H9 (cell line): ENCODE measurements at places on chromosomes 5 and 9. TPM values are rescaled to one million over a fixed set of nuclear protein-coding genes. Genes with fewer than 3 reads are reported as not detected.

DNA sequence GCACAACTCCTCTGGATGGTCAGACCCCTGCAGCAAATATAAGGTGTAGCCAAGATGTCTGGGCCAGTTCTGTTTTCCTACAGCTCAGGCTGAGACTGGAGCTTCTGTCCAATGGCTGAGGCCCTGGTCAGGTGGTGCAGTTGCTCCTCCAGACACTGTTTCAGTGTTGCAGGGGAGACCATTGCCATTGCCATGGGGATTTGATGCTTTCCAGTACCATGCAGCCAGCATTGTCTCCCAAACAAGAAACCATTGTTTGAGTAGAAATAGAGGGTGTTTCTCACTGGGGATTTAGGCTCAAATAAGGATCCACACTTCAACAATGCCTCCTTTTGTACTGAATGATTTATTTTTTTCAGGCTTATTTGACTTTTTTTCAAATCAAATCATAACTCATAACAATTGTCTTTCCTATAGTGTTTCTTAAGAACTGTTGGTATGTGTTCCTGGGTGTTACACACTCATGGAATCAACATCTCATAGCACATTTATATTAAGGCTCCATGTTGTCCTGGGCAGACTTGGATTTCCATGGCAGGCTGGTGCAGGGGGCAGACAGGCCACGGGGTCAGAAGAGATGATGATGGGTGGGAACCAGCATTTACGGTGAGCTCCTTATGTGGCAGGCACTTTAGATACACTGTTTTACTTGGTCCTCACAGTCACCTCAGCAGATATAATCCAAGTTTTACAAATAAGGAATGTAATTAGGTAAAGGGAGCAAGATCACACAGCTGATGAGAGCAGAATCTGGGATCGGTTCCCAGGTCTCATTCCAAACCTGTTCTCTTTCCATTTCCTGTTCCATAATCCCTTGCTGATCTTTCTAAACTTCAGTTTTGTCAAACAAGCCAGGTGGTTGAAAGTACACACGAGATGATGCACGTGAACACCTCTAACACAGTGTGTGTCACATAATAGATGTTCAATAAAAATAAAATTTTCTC, 95.9 kb upstream of the GNAQ start:
- DNase-seq: no peak
- 0 out of 2 replicates have a peak, but pooled peaks cover 2% of the 10 kb centered on the region for H3K4me1 ChIP-seq
- H3K36me3 ChIP-seq: no peaks in the 10 kb centered on the region
- no peak overlapping the region for H3K27ac ChIP-seq

GRCh38 chr9:93161786-93162562, 22.0 kb upstream of the WNK2 start:
- H3K36me3 ChIP-seq: no peaks in the 10 kb centered on the region
- H3K4me3 ChIP-seq: no peak overlapping the region
- H3K27me3 ChIP-seq: no peaks in the 10 kb centered on the region
- H3K4me1 ChIP-seq: no peaks in the 10 kb centered on the region
- H3K27ac ChIP-seq: no peak overlapping the region
- no peak for DNase-seq

GRCh38 chr9:91820126-91820750, 129.8 kb downstream of the ROR2 start:
- no peak overlapping the region for H3K27ac ChIP-seq
- H3K4me1 ChIP-seq: peaks cover 4% of the 10 kb centered on the region; the same call in 1 of the 2 replicates
- H3K4me3 ChIP-seq: no peak overlapping the region
- DNase-seq: no peak

DNA sequence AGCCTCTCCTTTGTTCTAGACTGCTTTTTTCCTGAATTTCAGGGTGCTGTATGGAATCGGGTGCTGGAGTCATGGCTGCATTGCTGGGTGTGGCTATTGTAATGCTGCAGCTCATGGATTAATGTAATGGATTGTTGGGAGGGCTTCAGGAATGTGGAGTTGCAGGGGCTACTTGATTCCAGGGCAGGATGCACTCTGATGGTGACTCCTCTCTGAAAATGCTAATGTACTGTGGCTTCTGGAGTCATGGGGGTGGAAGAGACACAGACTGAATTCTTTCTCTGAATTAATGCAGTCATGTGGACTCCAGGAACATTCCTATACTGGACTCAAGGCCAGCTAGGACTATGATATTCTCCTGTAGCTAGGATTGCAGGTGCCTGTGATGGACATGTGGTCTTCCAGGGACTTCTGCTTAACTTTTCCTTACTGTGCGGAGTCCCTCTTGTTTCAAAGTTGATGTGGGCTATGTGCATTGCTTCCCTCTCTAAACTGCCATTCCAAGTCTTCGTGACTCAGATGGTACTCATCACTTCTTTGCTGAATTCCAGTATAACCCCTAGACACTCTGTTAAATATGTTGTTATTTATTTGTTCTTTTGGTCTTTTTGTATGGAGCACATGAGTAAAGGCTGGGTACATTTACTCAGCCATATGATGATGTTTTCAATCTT, 396.2 kb downstream of the KCTD16 start:
- H3K27ac ChIP-seq: no peak overlapping the region
- DNase-seq: no peak
- H3K27me3 ChIP-seq: no peaks in the 10 kb centered on the region

GRCh38 chr5:32713770-32714381, 2.8 kb downstream of the NPR3 start:
- no peaks in the 10 kb centered on the region; the same call in 2 of the 3 replicates for H3K36me3 ChIP-seq
- H3K27ac ChIP-seq: no peak overlapping the region
- DNase-seq: peak; percentile 83
- peak overlapping the region; percentile 26; the same call in 1 of the 2 replicates for H3K4me3 ChIP-seq

- H3K4me1 ChIP-seq: no peaks in the 10 kb centered on the region
- H3K36me3 ChIP-seq: peaks cover 5% of the 10 kb centered on the region; the same call in 2 of the 3 replicates
- H3K27me3 ChIP-seq: no peaks in the 10 kb centered on the region
- no peak for DNase-seq
These were observed 164.1 kb downstream of the CFAP90 start for GRCh38 chr5:7686794-7687193.

DNA sequence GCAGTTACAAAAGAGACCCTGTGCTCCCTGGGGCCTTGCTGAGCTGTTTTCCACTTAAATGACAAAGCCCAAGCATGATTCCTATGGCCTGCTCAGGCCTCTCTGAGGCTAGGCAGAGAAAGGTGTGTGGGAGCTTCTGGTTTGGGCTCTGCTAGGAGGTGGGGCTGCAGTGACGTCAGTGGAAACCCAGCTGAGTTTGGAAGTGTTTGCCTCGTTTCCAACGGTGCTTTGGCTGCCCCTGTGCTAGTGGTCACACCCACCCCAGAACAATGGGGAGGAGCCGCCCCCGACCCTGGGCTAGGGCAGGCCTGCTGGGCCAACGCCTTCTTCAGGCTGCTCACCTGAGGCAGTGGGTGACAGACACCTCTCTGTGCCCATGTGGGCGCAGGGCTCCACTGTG, 10.4 kb downstream of the ANGPTL2 start:
- H3K27ac ChIP-seq: no peak overlapping the region
- H3K36me3 ChIP-seq: peaks cover 3% of the 10 kb centered on the region; the same call in 1 of the 2 replicates
- peaks cover 14% of the 10 kb centered on the region; the same call in 1 of the 2 replicates for H3K4me1 ChIP-seq

DNA sequence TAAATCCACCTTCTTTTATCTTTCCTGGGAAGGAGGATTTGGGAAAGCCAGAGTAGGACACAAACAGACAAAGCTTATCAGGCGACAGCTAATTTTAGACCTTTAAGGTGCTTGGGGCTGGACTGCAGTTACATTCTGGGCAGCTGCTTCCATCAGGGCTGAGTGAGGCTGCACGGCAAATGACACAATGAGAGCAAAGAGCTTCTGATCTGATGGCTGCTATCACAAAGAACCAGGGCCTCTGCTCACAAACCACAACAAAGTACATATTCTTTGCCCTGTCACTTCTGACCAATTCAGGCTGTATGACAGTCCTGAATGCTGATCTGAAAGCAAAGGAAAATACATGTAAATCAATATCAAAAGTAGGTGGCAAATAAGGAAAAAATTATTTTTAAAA, 93.1 kb downstream of the MRPS27 start:
- no peak overlapping the region for H3K4me3 ChIP-seq
- no peak overlapping the region for H3K27ac ChIP-seq
- H3K36me3 ChIP-seq: peaks cover 20% of the 10 kb centered on the region; the same call in 2 of the 3 replicates
- no peak for DNase-seq

DNA sequence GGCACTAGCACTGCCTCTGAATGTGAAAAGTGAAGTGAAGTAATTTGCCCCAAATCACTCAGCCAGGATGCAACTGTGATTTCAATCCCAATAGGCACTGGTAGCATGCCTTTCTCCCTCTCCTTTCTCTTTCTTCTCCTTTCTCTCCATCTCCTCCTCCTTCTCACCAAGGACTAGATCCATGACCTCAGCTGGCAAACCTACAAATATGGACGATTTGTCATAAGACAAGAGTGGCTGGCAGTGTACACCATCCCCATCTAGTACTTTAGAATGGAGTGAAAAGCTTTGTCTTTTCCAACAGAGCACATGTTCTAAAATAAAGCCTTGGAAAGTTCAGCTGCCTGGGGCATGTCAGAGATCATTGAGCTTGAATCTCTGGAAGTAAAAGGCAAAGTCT, 574.7 kb upstream of the CLINT1 start:
- no peaks in the 10 kb centered on the region for H3K27me3 ChIP-seq
- H3K36me3 ChIP-seq: no peaks in the 10 kb centered on the region
- H3K27ac ChIP-seq: no peak overlapping the region
- no peak for DNase-seq
- H3K4me3 ChIP-seq: no peak overlapping the region
- H3K4me1 ChIP-seq: no peaks in the 10 kb centered on the region

DNA sequence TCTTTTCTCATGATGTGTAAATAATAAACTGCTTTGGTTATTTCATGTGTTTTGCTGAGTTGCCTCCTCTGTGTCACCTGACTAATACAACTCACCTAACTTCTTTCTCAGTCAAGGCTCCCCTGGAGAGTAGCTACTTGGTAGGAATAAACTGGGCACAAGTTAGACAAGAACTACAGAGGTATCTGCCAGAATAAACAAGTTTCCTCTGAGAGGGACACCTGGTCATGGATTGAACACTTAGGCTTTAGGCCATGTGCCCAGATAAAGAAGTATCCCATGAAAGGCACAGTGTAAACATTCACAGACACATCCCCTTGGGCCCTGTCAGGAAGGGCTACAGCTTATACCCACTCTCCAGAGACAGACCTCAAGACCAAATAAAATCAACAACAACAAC, 532.5 kb downstream of the KIF4B start:
- no peaks in the 10 kb centered on the region for H3K27me3 ChIP-seq
- no peak for DNase-seq
- no peaks in the 10 kb centered on the region for H3K4me1 ChIP-seq
- no peak overlapping the region for H3K4me3 ChIP-seq
- no peak overlapping the region for H3K27ac ChIP-seq

GRCh38 chr5:156182174-156182967, 144.6 kb upstream of the SGCD start:
- no peak overlapping the region for H3K27ac ChIP-seq
- H3K4me3 ChIP-seq: no peak overlapping the region
- no peaks in the 10 kb centered on the region for H3K27me3 ChIP-seq
- no peaks in the 10 kb centered on the region for H3K4me1 ChIP-seq
- no peaks in the 10 kb centered on the region for H3K36me3 ChIP-seq

- peaks cover 10% of the 10 kb centered on the region; the same call in 1 of the 2 replicates for H3K4me1 ChIP-seq
- H3K27ac ChIP-seq: no peak overlapping the region
- H3K27me3 ChIP-seq: no peaks in the 10 kb centered on the region
These were observed 39.9 kb downstream of the KIF4B start for GRCh38 chr5:155053501-155053900.

Gene SPINK4
- not detected in 2 replicates for total RNA-seq

Gene NUP188
- total RNA-seq: 101 and 104 TPM in 2 replicates

Gene MYMK
- total RNA-seq: not detected in 2 replicates

Gene UGT3A2
- total RNA-seq: 13.4 and 13.7 TPM in 2 replicates

Gene MUSK
- total RNA-seq: not detected in 2 replicates

Gene PCDHB12
- total RNA-seq: 2.3 and 3.1 TPM in 2 replicates

Gene LCN15
- total RNA-seq: 0.61 TPM in 1 of 2 replicates, not detected in the other
